ENCODE measurements at places on chromosomes 1 and 21.

DNA sequence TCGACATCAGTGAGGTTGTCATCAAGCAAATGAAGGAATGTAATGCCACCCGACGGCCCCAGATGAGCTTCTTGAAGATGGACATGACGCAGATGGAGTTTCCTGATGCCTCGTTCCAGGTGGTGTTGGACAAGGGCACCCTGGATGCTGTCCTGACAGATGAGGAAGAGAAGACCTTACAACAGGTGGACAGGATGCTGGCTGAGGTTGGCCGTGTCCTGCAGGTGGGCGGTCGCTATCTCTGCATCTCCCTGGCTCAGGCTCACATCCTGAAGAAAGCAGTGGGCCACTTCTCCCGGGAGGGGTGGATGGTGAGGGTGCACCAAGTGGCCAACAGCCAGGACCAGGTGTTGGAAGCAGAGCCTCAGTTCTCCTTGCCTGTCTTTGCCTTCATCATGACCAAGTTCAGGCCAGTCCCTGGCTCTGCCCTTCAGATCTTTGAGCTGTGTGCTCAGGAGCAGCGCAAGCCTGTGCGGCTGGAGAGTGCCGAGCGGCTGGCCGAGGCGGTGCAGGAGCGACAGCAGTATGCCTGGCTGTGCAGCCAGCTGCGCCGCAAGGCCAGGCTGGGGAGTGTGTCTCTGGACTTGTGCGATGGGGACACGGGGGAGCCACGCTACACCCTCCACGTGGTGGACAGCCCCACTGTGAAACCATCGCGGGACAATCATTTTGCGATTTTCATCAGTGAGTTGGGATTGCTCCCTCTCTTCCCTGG lies 2.5 kb downstream of the METTL13 start:
- DNase-seq, result no peak

GRCh38 chr1:232789651-232790050 lies 15.6 kb upstream of the MAP10 start:
- DNase-seq, result no peak

- no peak for DNase-seq
Observed at GRCh38 chr1:156775799-156776198, 8.5 kb downstream of the PRCC start.

GRCh38 chr21:17988102-17988437 lies 168.9 kb upstream of the C21orf91 start:
- DNase-seq, result no peak

DNA sequence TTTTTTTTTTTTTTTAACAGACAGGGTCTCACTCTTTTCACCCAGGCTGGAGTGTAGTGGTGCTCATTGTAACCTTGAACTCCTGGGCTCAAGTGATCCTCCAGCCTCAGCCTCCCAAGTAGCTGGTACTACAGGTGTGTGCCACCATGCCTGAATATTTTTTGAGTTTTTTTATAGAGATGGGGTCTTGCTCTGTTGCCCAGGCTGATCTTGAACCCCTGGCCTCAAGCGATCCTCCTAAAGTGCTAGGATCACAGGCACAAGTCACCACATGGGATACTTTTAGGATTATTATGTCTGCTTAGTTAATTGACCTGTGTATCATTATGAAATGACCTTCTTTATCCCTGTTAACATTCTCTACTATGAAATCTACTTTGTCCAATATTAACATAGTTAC lies 38.0 kb downstream of the RASSF5 start:
- DNase-seq, result no peak

DNA sequence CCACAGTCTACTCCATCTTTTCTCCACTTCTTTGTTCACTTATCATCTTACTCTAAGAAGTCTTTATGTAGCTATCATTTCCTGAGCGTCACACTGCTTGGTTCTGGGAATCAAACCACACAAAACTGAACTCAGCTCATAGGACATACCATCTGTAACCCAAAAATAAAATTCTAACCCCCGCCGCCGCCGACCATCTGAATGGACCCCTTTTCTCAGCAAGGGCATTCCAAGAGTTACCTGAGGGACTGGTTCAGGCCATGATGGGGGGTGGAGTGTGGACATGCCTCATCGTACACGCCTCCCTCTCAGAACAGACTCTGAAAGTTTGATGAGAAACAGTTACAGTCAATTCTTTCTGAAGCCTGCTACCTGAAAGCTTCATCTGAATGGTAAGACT lies 12.6 kb upstream of the CHI3L2 start:
- peak; percentile 21 for DNase-seq

DNA sequence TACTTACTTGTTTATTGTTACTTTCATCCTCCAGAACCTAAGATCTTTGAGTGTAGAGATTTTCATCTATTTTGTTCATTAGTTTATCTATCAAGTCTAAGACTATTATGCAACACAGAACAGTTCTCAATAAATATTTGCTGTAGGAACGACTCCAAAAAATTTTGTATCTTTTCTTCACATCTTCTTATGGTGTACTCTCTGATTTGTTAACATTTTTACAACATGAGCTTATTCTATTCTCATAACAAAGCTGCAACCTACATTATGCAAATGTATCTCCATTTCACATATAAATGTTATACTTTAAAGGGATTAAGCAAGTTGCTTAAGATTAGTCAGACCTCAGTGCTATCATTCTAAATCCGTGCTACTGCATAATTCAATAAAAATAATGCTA lies 514.2 kb upstream of the ZP4 start:
- DNase-seq, result no peak

DNA sequence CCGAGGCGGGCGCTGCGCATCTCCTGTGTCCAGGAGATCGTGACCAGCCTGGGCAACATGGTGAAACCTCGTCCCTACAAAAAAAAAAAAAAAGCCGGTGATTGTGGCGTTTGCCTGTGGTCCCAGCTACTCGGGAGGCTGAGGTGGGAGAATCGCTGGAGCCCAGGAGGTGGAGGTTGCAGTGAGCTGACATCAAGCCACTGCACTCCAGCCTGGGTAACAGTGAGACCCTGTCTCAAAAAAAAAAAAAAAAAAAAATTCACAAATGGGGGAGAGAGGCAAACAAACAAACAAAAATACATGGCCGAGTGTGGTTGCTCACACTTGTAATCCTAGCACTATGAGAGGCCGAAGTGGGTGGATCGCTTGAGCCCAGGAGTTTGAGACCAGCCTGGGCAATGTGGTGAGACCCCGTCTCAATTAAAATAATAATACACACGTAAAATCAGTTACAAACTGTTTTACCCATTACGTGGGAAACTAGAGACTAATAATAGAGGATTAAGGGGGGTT lies 758 bp downstream of the TATDN3 start:
- no peak for DNase-seq

- DNase-seq, result no peak
Observed at GRCh38 chr1:246860401-246860800, 71.3 kb downstream of the AHCTF1 start.

DNA sequence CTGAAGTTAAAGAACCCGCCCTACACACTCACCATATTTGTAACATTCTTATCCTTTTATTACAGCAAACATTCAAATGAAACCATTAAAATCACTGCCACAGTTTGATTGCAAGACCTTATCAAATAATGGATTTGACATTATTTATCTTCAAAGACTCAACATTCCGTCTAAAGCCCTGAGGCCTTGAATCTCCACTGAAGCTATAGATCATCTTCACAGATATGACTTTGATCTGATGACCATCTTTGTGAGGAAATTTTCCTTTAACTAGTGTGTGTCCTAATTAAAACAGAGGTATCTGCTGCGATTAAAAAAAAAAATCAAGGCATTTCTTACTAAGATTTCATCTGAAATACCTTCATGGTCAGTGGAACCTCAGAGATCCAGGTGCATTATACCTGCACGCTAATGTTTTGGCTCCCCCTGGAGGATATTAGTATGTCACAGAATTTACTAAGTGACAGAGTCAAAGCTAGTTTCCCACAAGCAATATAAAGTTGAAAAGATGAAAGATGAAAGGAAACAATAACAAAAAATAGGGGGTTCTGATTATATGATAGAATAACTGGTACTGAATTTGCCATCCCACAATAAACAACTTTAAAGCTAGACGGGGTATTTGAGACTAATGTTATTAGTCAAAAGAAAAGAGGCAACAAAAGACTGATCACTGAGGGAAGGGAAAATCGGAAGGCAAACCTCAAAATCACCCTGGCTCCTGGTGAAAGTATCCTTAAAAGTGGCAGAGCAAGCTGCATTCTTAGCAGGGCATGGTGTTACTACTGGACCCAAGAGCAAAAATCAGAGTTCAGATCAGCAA lies 923.4 kb downstream of the NCAM2 start:
- DNase-seq, result no peak

- no peak for DNase-seq
Observed at GRCh38 chr1:50681931-50682330, 258.7 kb upstream of the DMRTA2 start.

- no peak for DNase-seq
Observed at GRCh38 chr1:167455786-167456446, 62.4 kb downstream of the CD247 start.

DNA sequence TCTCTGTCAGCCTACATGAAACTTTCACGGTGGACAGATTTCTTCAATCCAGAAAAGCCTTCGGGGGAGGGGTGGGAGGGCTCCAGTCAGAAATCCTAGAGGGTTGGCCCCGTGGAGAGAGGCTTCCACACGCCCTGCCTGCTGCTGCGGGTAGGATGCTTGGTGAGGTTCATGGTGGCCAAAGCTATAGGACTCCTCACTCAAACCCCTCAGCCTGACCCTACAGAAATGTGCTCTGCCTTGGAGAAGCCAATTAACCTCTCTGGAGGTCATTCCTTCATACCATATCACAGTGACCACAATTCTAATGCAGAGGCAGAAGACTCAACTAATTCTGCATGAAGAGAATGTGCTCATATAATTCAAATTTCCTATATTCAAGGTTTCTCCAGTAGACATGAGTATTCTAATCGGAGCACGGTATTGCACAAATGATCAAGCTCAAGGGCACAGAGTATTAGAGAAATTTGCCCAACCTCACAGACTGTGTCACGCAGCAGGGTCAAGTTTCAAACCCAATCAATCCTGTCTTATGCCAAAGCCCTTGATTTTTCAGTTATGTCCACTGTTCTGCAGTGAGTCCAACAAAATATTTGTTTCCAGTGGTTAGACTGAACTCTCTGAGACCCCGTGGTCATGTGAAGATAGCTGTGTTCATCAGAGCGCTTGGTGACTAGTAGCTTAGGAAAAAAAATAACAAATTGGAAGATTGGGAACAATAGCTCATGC lies 104.8 kb downstream of the TOMM20 start:
- DNase-seq, result no peak

GRCh38 chr1:10387677-10388386 lies 11.0 kb upstream of the PGD start:
- no peak for DNase-seq

DNA sequence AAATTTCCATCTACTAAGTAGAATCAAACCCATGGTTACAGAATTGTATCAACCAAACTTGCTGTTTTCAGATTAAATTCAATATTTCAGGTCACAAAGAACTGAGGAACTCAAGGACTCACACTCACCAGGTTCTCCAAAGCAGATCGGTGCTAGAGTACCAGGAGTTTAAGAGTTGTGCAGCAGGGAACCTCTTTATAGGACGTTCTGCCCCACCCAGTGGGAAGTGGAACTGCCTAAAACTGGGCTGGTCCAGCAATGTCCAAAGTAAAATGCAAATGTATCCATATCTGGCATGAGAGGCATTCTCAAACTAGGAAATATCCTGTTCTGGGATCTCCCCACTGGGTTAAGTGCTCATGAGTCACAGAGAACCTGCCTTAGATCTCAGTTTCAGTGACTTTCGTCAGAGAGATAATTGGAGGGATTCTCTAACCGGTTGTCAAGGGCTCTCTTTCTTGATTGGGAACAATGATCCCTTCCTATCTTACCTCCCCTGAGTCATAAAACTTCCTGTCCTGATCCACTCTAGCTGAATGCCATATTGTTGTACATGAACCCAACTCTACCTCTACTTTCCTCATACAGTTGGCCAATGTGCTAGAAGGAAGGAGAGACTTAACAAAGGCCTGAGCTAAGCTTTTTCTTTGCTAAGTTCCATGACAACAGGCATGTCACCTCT lies at the start of gene SPRR2D:
Gene SPRR2D (minus strand): TSS at position 171 of the 682 bp plus-strand sequence. CDS start 774 bp downstream, outside the sequence.
- DNase-seq, result no peak

GRCh38 chr21:29342363-29342957 lies 43.7 kb downstream of the BACH1 start:
- no peak for DNase-seq

DNA sequence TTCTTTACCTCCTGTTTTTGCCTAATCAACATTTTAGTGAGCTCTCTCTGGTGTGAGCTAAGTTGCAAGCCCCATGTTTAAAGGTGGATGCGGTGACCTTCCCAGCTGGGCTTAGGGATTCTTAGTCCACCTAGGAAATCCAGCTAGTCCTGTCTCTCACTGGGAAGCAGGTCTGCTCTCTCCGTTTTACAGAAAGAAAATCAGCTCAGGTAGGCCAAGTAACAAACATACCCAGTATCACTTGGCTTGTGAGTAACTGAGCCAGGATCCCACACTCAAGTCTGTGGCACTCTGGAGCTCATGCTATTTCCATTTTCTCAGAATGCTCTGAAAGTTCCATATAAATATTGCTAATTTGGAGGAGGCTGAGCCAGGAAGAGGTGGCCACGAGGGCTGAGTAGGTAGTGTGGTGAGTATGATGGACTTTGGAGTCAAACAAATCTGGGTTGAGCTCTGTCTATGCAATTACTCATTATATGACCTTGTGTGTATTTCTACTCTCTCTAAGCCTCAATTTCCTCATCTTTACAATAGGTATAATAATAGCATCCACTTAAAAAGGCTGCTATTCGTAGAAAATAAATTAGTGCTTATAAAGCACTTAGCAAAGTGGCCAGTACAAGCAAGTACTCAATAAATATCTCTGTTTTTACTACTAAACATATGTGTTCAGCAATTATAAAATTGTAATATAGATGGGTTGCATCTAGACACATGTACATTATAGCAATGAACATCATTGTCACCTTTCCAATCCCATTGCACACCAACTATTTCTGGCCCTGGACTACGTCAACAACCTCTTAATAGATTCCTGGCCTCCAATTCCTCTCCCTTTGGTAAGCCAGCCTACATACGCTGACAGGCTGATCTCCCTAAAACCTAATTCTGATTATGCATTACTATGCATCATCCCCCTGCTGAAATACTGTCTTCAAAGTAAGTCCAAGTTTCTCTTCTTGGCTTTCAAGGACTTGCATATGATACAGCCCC lies 32.7 kb upstream of the DHCR24 start:
- DNase-seq, result no peak

GRCh38 chr1:216766633-216767327 lies 43.6 kb upstream of the ESRRG start:
- DNase-seq, result no peak

- DNase-seq, result no peak
Observed at GRCh38 chr1:209873067-209873799, 45.5 kb downstream of the UTP25 start.

DNA sequence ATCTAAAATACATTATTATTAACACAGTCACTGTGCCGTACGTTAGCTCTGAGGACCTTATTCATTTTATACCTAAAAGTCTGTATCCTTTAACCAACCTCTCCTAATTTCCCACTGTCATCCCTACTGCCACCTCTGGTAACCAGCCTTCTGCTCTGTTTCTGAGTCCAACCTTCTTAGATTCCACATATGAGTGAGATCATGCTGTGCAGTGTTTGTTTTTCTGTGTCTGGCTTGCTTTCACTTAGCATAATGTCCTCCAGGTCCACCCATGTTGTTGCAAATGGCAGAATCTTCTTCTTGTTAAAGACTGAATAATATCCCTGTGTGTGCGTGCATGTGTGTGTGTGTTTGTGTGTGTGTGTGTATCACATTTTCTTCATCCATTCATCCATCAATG lies 64.2 kb downstream of the ETS2 start:
- no peak for DNase-seq

GRCh38 chr1:232667778-232668165 lies 37.8 kb upstream of the SIPA1L2 start:
- DNase-seq, result no peak

GRCh38 chr1:72847651-72848050 lies 565.3 kb upstream of the NEGR1 start:
- DNase-seq, result no peak

Data from activated CD4-positive, CD25-positive, alpha-beta regulatory T cell (primary cell).